Right renal cortex interstitium (tissue), 3 donors: ENCODE measurements at places on chromosomes 12 and 14. TPM values are rescaled to one million over a fixed set of nuclear protein-coding genes. Genes with fewer than 3 reads are reported as not detected.

GRCh38 chr14:86404989-86405649 lies 875.2 kb downstream of the FLRT2 start:
- no peak for DNase-seq

DNA sequence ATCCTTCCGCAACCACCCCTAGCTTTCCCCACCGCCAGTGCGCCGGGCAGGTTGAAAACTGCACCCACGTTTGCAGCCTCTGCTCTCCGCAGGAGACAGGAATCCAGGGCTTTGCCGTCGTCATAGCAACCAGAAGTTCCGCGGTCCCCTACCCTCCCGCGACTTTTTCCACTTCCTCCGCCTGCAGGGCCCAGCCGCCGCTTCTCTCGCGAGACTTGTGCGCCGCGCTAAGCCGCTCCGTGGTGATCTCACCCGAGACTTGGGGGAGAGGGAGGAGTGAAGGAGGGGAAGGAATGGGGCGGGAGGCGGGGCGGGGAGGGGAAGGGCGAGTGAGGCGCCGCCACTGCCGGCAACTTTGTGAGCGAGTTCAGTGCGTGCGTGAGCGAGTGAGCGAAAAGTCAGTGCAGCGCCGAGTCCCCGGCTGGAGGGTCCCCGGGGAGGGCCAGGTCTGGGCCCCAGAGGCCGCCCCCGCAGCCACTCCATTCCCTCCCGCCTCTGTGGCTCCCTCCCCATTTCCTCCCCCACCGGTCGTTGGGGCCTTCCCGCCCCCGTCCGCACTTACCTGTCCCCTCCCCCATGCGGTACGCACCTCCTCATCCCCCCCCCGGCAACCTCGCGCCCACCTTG lies 413.0 kb downstream of the PCNX1 start:
- peak; percentile 94 for DNase-seq

Gene HOTAIR
- 1.2 TPM for polyA plus RNA-seq

Gene IAPP
- polyA plus RNA-seq: not detected

- DNase-seq: no peak
These were observed 661 bp downstream of the DENR start for GRCh38 chr12:122753319-122753650.

DNA sequence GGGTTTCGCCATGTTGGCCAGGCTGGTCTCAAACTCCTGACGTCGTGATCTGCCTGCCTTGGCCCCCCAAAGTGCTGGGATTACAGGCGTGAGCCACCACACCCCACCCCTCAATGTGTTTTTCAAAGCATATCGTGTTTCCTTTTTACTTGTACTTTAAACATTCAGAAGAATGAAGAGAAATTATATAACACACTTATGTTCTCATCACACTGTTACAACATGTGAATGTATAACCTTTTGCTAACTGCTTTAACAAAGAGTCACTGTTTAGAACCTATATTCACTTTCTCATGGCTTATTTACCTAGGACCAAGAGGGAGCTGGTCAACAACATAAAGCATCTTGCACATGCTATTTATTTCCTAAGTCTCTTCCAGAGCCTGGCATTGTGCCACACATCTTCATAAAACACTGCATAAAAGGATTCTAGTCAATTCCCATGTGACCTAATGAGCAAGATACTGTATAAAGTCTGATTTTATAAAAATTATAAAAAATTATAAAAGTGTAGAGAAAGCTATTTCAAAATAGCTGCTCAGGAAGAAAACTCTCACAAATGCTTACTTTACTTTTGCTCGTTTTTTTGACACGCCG lies 16.0 kb upstream of the ACTR6 start:
- DNase-seq: no peak

DNA sequence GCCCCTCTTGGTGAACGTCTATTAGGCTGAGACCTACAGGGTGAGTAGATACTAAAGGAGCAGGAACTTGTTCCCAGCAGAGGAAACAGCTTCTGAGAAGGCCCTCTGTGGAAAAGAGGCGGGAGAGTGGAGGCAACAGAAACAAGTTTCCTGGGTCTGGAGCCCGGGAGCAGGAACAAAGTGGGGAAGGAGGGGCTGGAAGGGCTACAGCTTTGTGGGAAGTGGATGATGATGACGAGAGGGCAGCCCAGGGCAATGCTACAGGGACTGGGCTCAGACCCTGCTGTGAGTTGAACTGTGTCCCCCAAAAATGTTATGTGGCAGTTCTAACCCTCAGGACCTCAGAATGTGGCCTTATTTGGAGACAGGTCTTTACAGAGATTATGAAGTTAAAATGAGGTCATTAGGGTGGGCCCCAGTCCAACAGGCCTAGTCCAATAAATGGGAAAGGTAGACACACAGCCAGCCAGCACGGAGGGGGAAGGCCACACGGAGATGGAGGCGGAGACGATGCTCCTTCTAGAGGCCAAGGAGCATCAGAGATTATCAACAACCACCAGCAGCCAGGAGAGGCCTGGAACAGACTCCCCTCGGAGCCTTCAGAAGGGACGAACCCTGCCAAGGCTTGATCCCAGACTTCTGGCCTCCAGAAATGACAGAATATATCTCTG lies 14.3 kb downstream of the CAMKK2 start:
- no peak for DNase-seq

- no peak for DNase-seq
These were observed 96.9 kb upstream of the FGD4 start for GRCh38 chr12:32302218-32303173.

Gene PRICKLE1
- polyA plus RNA-seq: 49.1 TPM

- DNase-seq: no peak
These were observed 1.4 kb downstream of the B4GALNT1 start for GRCh38 chr12:57631566-57632072.

- peak; percentile 5 for DNase-seq
These were observed 107.0 kb downstream of the ADAMTS20 start for GRCh38 chr12:43444940-43445564.

Gene COX8C
- 0.32 TPM for polyA plus RNA-seq

- no peak for DNase-seq
These were observed 11.5 kb upstream of the E2F7 start for GRCh38 chr12:77076886-77077285.

Gene GRIP1
- polyA plus RNA-seq: 23.4 TPM

DNA sequence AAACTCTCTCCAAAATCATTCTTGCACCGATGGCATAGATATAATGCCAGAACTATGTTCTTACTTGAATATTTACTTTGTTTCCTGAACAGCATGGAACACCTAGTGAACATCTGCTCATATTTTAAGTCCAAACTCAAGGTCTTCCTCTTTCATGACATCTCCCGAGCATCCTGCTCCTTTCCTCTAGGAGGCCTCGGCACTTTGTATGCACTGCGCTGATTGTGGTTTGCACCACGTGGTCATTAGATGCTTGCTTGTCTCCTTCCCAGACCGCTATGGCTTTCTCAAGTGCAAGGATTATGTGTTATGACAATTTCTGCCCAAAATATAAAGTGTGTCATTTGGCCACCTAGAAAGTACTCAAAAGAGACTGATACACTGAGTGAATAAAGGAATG lies 912.0 kb downstream of the GALC start:
- DNase-seq: no peak

Gene CRIP1
- 32.5 TPM for polyA plus RNA-seq

GRCh38 chr14:59055439-59056045 lies 132.9 kb upstream of the DAAM1 start:
- no peak for DNase-seq

DNA sequence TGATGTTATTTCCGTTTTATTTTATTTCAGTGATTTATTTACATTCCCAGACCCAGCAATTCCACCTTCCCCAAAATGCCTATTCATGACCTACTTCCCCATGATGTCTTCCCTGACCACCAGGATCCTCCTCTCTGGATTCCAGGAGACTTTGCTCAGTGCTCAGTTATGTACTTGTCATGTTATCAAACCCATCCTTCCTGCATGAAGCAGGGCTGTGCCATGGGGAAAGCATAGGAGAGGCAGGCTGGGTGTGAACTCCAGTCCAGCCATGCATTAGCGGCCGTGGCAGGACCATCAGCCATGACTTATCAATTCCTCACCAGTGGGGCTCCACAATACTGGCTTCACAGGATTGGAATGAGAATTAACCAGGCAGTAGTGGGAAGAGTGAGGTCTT lies 57.8 kb downstream of the B4GALNT3 start:
- DNase-seq: no peak

Gene VRTN
- not detected for polyA plus RNA-seq
